ENCODE measurements at places on chromosomes 7 and 10. TPM values are rescaled to one million over a fixed set of nuclear protein-coding genes. Genes with fewer than 3 reads are reported as not detected.

DNA sequence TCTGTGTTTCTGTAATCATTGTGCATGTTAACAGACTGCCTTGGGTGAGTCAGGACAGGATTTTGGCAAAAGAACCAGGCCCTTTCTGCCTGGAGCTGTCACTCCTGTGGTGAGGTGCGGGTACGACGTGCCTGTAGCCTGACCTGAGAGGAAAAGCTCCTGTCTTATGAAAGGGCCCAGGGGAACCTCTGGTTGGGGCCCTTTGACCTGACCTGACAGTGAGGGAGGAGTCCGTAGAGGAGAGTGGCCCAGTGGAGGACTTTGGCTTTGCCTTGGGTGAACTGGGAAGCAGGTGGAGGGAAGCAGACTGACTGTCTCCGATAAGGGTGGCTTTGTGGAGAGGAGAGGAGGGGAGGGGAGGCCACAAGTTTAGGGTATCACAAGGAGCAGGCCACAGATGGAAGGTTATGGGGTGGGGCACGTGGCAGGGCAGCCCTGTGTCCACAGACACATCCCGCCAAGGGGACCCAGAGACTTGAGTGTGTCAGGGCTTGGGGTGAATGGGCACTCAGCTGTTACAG, 6.9 kb downstream of the PFKP start:
- peak; percentile 53 for DNase-seq

- DNase-seq, result peak; percentile 66
These were observed 292.7 kb downstream of the EXOC4 start for GRCh38 chr7:133545618-133546017.

GRCh38 chr10:132970641-132971438, 28.5 kb upstream of the CFAP46 start:
- no peak for DNase-seq

GRCh38 chr10:77771851-77772250, 134.2 kb upstream of the KCNMA1 start:
- DNase-seq, result no peak

DNA sequence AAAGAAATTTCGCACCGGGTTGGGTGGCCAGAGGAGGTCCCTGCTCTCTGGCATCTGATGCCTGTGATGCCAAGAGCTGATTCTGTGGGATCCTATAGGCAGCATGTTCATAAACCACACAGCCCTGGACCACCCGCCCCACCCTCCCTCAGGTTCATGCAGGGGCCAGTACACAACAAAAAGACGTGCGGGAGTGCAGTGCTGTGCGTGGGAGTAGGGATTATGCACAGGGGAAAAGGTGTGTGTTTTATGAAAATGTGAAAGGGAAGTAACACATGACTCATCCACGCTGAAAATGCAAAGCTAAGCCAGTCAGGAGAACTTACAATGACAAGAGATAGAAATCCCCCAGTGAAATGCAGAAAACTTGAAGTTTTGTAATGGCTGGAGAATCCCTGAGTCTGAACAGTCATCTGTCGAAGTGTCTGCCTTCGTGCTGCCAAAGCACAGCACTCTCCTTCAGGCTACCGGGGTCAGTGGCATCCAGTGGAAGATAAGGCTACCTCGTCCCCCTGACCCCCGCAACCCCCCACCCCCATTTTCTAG, 1.1 kb downstream of the KIAA1217 start:
- peak; percentile 84 for DNase-seq

DNA sequence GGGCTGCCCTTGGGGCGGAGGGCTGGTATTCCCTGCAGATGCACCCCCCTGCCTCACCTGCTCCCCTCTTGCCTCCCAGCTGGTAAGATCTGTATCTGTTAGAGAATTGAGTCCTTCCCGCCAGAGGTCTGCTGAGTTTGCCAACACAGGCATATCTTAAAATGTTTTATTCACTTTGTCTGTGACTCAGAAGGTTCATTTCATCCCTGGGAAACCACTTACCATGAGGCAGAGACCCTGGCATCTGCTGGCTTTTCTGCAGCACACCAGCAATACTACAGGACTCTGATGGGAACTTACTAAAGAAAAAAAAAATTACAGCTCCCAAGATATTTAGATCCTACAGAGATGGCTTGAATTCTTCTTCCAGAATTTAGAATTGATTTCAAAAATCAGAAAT, 131.3 kb downstream of the PLPP4 start:
- DNase-seq, result peak; percentile 39

GRCh38 chr7:112176241-112176640, 30.0 kb downstream of the DOCK4 start:
- DNase-seq, result no peak

DNA sequence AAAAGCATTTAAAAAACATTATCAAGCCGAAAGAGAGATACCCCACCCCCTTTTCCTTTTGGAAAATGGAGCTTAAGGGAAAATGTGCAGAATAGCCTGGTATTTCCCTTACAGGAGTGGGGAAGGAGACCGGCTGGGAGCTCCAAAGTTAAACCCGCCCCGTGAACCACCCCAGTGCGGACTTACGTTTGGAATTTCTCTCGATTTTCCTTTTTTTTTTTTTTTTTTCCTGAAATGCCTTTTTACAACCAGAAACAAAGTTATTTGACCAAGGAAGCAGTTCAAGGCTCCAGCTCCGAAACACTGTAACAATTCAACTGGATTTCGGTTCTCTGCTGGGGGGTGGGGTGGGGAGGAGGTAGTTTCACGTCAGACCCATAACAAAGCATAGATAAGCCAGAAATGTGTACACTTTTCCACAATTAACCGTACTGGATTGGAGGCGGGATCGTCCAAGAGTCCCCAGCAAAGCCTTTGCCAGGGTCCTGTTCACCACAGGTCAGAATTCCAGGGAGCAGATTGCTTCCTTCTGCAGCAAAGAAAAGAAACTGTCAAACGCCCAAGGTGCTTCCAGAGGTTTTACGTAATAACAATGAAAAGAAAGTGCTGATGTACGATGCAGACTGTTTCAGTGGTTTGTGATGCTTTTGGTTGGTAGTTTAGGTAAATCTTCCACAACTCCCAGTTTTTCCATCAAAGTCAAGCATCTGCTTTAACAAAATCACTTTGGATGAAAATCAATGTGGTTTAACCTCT, 6.7 kb downstream of the SKIDA1 start:
- peak; percentile 71 for DNase-seq

DNA sequence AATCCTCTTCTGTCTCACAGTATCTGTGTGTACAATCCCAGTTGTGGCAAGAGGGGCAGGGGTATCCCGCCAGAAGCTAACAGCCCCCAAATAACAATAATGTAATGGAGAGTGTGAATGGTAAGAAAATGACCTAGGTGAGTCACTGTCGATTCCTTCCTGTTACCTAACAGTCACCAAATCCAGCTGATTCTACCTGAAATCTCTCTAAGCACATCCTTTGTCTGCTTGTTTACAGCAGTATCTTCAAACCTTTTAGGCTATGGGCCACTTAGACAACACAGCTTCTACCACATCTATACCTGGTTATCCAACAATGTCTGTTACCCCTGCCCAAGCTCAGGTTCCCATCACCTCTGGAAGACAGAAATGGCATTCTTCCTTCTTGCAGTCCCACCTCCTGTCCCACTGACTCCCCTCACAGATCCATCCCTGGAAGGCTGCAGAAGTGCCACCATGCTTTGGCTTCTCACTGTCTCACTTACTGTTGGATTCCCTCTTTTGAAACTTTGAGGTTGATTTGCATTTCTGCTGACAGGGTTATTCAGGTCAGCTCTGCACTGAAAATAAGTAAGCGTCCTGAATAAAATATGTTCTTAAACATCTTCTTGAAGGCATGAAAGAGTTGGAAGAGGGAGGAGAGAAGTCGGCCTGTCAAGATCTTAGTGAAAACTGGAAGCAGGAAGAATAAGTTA, 13.1 kb downstream of the PIP4K2A start:
- no peak for DNase-seq

DNA sequence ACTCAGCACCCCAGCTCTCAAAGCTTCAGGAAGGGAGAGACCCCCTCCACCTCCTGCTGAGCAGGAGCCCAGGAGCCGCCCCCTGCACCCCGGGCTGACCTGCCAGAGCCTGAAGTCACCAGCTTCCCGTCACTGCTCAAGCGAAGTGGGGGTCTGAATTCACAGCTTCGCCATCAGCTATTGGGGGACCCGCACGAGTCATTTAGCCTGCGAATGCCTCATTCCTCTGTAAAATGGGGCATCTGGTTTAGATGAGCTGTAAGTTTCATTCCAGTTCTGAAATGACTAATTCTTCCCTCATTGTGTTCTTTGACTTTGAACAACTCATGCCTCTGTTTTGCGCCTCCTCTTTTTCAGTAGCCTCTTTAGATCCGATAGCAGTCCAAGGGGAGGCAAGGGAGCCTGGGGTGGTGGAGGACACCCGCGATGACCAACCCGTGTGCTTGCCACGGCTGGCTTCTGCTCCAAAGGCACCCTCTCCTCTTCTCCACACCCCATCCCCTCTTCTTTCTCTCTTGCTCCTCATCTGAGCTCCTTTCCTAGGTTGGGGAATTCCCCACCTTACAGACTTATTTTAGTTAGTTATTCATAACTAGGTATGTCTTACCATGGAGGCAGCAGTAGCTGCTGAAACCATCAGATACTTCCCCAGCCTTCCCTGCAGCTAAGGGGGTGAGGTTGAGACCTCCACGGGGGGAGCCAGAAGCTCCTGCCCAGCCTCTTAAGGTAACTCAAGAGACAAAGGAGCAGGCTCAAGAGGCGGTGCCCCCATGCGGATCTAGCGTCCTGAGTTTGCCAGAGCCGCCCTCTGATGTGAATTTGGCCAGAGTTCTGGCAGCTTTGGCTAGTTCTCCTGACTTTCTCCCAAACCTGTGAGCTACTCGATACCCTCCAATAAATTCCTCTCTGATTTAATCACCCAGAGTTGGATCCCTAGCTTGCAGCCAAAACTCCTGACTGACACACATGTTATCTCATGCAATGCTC, 47.7 kb downstream of the RBM17 start:
- peak; percentile 78 for DNase-seq

DNA sequence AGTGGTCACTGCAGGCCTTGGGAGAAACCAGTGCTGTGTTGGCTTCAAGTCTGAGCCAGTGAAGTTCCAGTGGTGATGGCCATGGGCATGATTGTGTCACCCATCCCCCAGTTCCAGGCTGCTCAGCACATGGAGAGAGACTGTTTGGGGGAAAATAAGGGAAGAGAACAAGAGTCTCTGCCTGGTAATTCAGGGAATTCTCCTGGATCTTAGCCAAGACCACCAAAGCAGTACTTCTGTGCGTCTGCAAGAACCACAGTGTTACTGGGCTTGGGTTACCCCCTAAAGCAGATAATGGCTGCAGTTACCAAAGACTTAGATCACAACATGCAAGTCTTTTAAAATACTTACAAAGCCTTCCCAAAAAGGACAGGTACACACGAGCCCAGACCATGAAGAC, 225.0 kb upstream of the SEMA3C start:
- no peak for DNase-seq

DNA sequence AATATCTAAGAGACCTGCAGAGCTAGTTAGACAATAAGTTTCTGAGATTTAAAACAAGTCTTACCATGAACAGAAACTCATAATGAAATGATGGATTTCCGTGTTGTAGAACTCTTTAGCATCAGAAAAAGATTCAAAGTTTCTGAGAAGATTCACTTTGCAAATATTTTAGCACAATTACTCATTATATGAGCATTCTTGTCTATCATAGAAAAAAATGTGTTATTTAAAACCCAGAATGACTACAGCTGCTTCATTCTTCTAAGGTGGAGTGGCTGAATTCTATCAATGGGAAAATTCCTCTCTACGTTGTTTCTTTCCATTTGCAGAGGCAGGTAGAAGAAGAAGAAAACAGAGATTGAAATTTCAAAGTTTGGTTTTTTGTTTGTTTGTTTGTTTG, 21.0 kb upstream of the RALA start:
- DNase-seq, result no peak

GRCh38 chr10:6164271-6165095, 38.2 kb upstream of the PFKFB3 start:
- DNase-seq, result no peak

DNA sequence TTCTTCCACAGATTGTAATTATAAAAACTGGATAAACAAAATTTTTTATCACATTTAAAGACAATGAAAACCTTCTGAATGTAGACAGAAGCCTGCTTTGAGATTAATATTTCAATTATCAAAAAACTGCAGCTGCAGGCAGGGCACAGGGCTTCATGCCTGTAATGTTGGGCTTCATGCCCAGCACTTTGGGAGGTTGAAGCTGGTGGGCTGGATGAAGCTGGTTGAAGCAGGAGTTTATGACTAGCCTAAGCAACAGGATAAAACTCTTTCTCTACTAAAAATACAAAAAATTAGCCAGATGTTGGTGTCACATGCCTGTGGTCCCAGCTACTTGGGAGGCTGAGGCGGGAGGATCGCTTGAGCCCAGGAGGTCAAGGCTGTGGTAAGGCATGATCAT, 41.2 kb downstream of the PDZD8 start:
- DNase-seq, result peak; percentile 12

- DNase-seq, result no peak
These were observed 713 bp downstream of the IMMP2L start for GRCh38 chr7:111561654-111561903.

GRCh38 chr7:102292813-102293798, 6.4 kb downstream of the SH2B2 start:
- DNase-seq, result no peak

- no peak for DNase-seq
These were observed 45.3 kb downstream of the COL17A1 start for GRCh38 chr10:104040382-104040781.

- DNase-seq, result peak; percentile 62
These were observed 17.5 kb downstream of the ACTA2 start for GRCh38 chr10:88934900-88935672.

DNA sequence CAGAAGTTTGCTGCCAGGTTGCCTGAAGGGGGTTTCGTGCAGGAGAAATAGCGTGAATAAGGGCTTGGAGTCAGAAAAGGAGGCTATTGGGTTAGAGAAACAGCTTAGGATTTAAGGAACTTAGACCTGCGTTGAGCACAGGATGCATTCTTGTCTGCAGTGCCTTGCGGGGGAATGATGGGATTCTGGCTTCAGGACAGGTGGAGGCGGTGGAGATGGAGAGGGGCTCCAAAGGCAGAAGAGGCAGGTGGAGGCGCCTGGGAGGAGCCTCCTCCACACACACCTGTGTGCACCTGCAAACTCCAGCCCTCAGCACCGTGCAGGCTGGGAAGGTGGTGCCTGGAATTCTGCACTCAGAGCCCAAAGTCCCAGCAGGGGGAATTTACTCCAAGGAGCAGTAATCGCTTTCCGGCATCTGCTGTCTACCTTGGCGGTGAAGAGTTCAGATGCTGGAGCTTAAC, 1.8 kb downstream of the CLIP2 start:
- no peak for DNase-seq

GRCh38 chr7:134910968-134911367, 75.3 kb upstream of the AGBL3 start:
- DNase-seq, result no peak

- DNase-seq, result no peak
These were observed 518.0 kb downstream of the REEP3 start for GRCh38 chr10:64039198-64039597.

The OR2A12 gene
- total RNA-seq, result not detected

The GBF1 gene
- total RNA-seq, result 72.8 TPM

The ZP3 gene
- 1.4 TPM for total RNA-seq

The LRRTM3 gene
- total RNA-seq, result 0.09 TPM

The ABCB1 gene
- 1.8 TPM for total RNA-seq

The PHYHIPL gene
- 0.34 TPM for total RNA-seq

The NUTM2E gene
- total RNA-seq, result 0.50 TPM

The PTPRN2 gene
- not detected for total RNA-seq

The NEBL gene
- 3.7 TPM for total RNA-seq

Measured in astrocyte (in vitro differentiated cells and primary cell).